ENCODE measurements at places on chromosomes 13 and 19. TPM values are rescaled to one million over a fixed set of nuclear protein-coding genes. Genes with fewer than 3 reads are reported as not detected.

The ZNF99 gene
- total RNA-seq, result not detected

DNA sequence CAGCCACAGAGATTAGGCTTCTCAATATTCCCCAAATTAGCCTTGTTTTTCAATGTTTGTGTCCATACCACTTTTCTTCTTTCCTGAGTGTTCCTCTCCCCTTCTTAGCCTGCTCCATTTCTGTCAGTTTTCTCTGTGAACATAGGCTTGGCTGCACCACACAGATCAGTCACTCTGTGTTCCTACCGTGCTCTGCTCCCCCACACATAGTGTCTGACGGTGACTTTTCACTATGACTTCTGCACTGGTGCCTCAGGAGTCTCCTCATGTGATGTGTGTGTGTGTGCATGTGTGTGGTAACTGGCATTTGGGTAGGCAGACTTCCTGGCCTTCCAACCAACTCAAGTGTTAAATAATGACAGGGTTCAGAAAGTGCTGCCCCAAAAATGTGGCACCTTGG lies 47.9 kb upstream of the MYCBP2 start:
- H3K27me3 ChIP-seq, result no peaks in the 10 kb centered on the region
- H3K4me3 ChIP-seq, result no peak overlapping the region
- peaks cover 9% of the 10 kb centered on the region for H3K4me1 ChIP-seq
- H3K36me3 ChIP-seq, result no peaks in the 10 kb centered on the region
- DNase-seq, result no peak

DNA sequence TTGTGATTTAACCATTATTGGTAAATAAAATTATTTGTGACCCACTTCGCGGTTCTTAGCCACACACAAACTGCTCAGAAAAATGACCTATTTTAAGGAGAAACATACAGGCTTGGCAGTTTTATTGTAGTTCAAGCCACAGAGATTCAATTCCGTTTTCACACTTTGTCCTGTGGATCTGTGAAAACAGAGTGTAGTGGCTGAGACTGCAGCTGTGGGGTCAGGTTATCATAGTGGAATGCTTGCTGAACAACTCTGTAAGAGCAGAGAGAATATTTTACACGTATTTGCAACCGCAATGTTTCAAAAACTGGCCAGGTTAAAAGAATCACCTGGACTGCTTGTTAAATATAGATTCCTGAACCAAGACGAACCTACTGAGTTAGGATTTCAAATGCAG lies 292.5 kb downstream of the GPC5 start:
- H3K36me3 ChIP-seq, result no peaks in the 10 kb centered on the region
- no peaks in the 10 kb centered on the region for H3K4me1 ChIP-seq
- H3K4me3 ChIP-seq, result no peak overlapping the region
- DNase-seq, result no peak
- no peaks in the 10 kb centered on the region for H3K27me3 ChIP-seq

The KIR2DL1 gene
- total RNA-seq, result not detected

The PABPC3 gene
- total RNA-seq, result 0.48 TPM

DNA sequence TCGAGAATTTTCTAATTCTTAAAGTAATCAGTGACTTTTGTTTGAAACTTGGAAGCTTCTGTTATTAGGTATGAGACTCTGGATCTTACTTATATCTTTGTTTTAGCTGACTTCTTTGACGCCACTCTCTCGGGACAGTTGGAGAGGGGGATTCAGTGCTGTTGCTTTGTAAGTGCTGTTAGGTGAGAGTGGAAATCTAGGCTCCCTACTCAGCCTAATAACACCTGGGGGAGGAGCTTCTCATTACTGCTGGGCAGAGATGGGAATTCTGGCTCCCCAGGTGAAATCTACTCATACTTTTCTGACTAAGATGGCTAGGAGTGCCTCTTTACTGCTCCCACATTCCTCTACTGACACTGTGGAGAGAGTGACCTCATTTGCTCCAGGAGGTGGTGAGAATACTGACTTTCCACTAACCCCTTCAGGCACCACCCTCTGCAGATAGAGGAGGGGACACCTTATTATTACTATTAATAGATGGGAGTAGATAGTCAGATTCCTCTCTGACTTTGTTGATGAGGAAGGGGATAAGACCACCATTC lies 324.9 kb upstream of the SPRY2 start:
- H3K36me3 ChIP-seq, result no peaks in the 10 kb centered on the region
- H3K4me1 ChIP-seq, result no peaks in the 10 kb centered on the region
- H3K4me3 ChIP-seq, result no peak overlapping the region
- H3K27ac ChIP-seq, result no peak overlapping the region

- no peak overlapping the region for H3K4me3 ChIP-seq
- H3K27ac ChIP-seq, result no peak overlapping the region
- H3K36me3 ChIP-seq, result no peaks in the 10 kb centered on the region
- no peaks in the 10 kb centered on the region for H3K27me3 ChIP-seq
These were observed 343.9 kb downstream of the PCDH9 start for GRCh38 chr13:66886264-66886663.

The ARMC6 gene
- total RNA-seq, result 73.7 TPM

DNA sequence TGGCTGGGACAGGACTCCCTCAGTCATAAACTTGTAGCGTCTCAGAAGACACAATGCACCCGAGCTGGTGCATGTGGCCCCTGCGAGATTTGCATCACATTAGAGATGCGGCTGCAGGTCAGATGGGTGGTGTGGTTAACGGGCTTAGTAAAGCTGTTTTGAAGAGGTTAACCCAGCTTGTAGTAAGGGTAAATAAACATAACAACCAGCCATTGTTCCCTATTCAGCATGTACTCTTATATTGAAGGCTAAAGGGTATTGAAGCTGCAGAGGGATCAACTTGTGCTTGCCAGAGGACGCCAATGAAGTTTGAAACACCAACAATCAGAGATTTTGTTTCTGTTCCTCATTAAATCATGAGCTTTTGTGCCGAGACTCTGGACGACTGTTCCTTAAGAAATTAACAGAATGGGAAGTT lies 79.4 kb downstream of the ZIC5 start:
- H3K4me1 ChIP-seq, result peaks cover 9% of the 10 kb centered on the region
- no peaks in the 10 kb centered on the region for H3K36me3 ChIP-seq
- H3K27me3 ChIP-seq, result peaks cover 15% of the 10 kb centered on the region
- peak overlapping the region; percentile 34 for H3K4me3 ChIP-seq

The ZNF260 gene
- 30.7 TPM for total RNA-seq

- H3K27ac ChIP-seq, result no peak overlapping the region
- no peaks in the 10 kb centered on the region for H3K36me3 ChIP-seq
- H3K27me3 ChIP-seq, result no peaks in the 10 kb centered on the region
- DNase-seq, result no peak
- H3K4me1 ChIP-seq, result no peaks in the 10 kb centered on the region
These were observed 17.1 kb downstream of the GAS6 start for GRCh38 chr13:113846636-113847318.

GRCh38 chr13:35851881-35852280 lies 279.3 kb downstream of the DCLK1 start:
- no peak overlapping the region for H3K27ac ChIP-seq
- no peak for DNase-seq
- H3K4me3 ChIP-seq, result no peak overlapping the region
- H3K36me3 ChIP-seq, result peaks cover 20% of the 10 kb centered on the region
- peaks cover 30% of the 10 kb centered on the region for H3K4me1 ChIP-seq

The LILRB5 gene
- total RNA-seq, result not detected

The EFNA2 gene
- total RNA-seq, result 10.3 TPM

GRCh38 chr13:109743706-109744453 lies 42.5 kb downstream of the IRS2 start:
- H3K27ac ChIP-seq, result no peak overlapping the region
- no peak overlapping the region for H3K4me3 ChIP-seq
- H3K4me1 ChIP-seq, result no peaks in the 10 kb centered on the region
- DNase-seq, result no peak
- no peaks in the 10 kb centered on the region for H3K36me3 ChIP-seq

GRCh38 chr19:54271106-54271505 lies 9.8 kb downstream of the LILRB2 start:
- no peaks in the 10 kb centered on the region for H3K36me3 ChIP-seq
- H3K27me3 ChIP-seq, result no peaks in the 10 kb centered on the region
- H3K4me1 ChIP-seq, result no peaks in the 10 kb centered on the region
- DNase-seq, result peak; percentile 8
- H3K27ac ChIP-seq, result no peak overlapping the region
- H3K4me3 ChIP-seq, result no peak overlapping the region

DNA sequence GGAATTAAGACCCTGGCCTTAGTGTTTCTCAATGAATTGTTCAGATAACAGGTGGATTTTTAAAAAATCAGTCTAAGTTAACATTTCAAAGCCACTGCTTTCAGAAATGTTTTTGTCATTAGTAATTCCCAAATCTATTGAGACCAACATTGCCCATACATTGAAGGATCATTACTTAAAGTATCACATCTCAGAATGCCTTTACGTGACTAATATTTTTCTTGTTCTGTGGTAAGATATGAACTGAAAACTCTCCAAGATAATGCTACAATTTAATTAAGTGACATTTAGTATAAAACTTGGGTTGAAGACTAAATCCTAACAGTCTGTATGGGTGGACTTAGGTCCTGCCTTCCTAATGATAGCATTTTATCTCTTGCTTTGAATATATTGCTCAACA lies 59.4 kb upstream of the POSTN start:
- DNase-seq, result no peak
- no peaks in the 10 kb centered on the region for H3K36me3 ChIP-seq
- H3K4me3 ChIP-seq, result no peak overlapping the region

The DCLK1 gene
- 38.7 TPM for total RNA-seq

- DNase-seq, result no peak
- H3K4me3 ChIP-seq, result no peak overlapping the region
- H3K27ac ChIP-seq, result no peak overlapping the region
- H3K36me3 ChIP-seq, result peaks cover 86% of the 10 kb centered on the region
- no peaks in the 10 kb centered on the region for H3K27me3 ChIP-seq
These were observed 23.7 kb downstream of the DIS3 start for GRCh38 chr13:72757792-72758535.

The THSD1 gene
- 0.35 TPM for total RNA-seq

GRCh38 chr13:60175571-60175970 lies 11.8 kb upstream of the DIAPH3 start:
- no peak for DNase-seq
- no peaks in the 10 kb centered on the region for H3K4me1 ChIP-seq
- no peaks in the 10 kb centered on the region for H3K27me3 ChIP-seq
- no peaks in the 10 kb centered on the region for H3K36me3 ChIP-seq
- H3K27ac ChIP-seq, result no peak overlapping the region

DNA sequence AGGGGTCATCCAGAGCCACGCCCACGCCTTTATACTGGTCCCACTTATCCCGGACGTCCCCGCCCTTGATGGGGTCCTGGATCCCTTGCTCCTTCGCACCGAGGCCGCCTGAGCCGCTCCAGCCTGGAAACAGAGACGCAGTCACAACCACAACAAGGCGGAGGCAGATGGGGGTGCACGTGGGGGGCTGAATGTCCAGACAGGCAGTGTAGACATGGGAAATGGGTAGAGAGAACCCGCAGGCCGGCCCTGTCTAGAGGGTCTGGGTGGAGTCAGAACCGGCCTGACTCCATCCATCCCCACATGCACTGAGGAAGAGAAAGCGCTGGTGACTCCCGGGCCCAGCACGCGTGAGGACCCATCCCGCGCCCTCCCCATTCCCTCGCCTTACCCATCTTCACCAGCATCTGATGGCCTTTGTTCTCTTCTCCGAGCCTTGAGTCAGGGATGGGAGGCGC lies 23.0 kb downstream of the CHERP start:
- H3K27me3 ChIP-seq, result no peaks in the 10 kb centered on the region
- H3K4me3 ChIP-seq, result no peak overlapping the region

DNA sequence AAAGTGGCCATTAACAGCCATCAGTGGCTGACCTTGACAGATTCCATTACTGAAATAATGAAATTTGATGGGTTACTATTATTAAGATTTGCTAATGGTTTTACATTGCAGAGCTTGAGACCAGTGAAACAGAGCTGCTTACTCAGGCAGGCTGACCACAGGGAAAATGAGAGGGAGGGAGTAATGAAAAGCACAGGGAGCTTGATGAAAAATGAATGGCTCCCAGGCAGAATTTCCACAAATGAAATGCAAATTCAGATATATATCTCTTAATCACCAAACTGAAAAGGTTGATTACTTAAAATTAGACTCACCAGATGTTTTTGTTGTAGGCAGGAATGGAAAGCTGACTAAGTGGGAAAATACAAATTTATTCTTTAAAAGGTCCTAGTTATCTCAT lies 36.1 kb downstream of the HTR2A start:
- no peaks in the 10 kb centered on the region for H3K36me3 ChIP-seq
- H3K4me1 ChIP-seq, result no peaks in the 10 kb centered on the region
- no peak for DNase-seq
- H3K4me3 ChIP-seq, result no peak overlapping the region
- no peak overlapping the region for H3K27ac ChIP-seq
- H3K27me3 ChIP-seq, result no peaks in the 10 kb centered on the region

The LGALS13 gene
- not detected for total RNA-seq

DNA sequence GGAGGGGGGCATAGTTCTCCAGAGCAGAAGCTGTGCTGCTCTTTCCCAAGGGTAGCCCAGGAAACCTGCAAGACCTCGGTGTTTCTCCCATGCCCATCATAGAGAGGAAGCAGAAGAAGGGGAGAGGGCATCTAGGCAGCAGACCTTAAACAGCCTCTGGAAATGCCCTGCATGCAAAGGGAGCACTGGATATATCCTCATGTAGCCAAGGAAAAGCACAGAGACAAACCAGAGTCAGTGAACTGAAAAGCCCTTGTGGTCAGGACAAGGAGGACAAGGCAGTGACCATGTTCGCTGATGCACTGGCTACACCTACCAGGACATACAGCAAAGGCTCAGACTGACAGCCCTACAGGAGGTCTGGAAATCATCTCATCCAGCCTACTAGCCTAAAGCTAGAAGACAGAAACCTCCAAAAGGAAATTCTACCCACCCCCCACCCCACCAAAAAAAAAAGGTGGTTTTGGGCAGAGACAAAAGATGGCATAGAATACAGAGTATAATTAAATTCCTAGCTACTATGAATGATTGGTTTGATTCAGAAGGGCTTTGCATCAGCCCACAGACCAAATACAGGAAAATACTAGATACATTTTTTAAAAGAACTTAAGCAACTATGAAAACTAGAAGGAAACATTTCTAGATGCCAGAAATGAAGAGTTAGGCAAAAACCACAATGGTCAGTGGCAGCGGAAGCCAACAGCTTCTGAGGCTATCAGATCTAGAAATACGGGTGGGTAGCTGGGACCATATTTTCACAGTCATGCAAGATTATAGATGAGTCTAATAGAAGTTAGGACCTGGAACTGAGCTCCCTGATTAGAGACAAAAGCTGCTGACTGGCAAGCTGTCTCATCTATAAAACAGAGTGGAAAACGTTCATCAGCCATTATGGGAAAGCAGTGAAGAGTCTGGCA lies 4.4 kb upstream of the TBC1D4 start:
- no peaks in the 10 kb centered on the region for H3K4me1 ChIP-seq
- H3K27me3 ChIP-seq, result no peaks in the 10 kb centered on the region
- no peak overlapping the region for H3K27ac ChIP-seq

GRCh38 chr19:50008532-50008931 lies 16.6 kb downstream of the VRK3 start:
- no peaks in the 10 kb centered on the region for H3K4me1 ChIP-seq
- H3K36me3 ChIP-seq, result peaks cover 3% of the 10 kb centered on the region
- H3K27me3 ChIP-seq, result no peaks in the 10 kb centered on the region
- H3K27ac ChIP-seq, result no peak overlapping the region

- no peaks in the 10 kb centered on the region for H3K4me1 ChIP-seq
- H3K4me3 ChIP-seq, result no peak overlapping the region
- H3K27ac ChIP-seq, result no peak overlapping the region
These were observed 46.8 kb upstream of the FNDC3A start for GRCh38 chr13:48928757-48929430.

The ADPRHL1 gene
- total RNA-seq, result 1.7 TPM

The PGLYRP1 gene
- not detected for total RNA-seq

The ZNF665 gene
- 3.7 TPM for total RNA-seq

The KIR3DL2 gene
- not detected for total RNA-seq

Data from H1 (cell line).